ENCODE measurements at places on chromosomes 6 and 20.

- peak; percentile 25 for DNase-seq
Observed at GRCh38 chr6:89597988-89598387, 40.6 kb downstream of the LYRM2 start.

- no peak for DNase-seq
Observed at GRCh38 chr6:5726976-5727718, 279.6 kb downstream of the NRN1 start.

DNA sequence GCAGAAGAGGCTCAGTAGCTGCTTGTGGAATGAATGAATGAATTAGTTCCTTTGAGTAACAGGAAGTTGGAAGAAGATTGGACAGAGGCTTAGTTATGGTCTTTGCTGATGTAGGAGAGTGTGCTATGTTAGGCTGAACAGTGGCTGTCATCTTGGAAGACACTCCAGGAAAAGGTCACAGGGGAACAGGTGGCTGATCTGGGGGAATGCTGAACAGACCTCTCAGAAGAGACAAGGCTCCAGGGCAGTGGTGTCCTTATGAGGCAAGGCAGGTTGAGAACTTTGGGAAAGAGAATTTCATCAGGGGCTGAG, 62.3 kb downstream of the UTRN start:
- DNase-seq: no peak

GRCh38 chr6:125597411-125598253, 151.8 kb upstream of the HEY2 start:
- DNase-seq: no peak

- DNase-seq: no peak
Observed at GRCh38 chr6:35317483-35318195, 20.0 kb downstream of the DEF6 start.

DNA sequence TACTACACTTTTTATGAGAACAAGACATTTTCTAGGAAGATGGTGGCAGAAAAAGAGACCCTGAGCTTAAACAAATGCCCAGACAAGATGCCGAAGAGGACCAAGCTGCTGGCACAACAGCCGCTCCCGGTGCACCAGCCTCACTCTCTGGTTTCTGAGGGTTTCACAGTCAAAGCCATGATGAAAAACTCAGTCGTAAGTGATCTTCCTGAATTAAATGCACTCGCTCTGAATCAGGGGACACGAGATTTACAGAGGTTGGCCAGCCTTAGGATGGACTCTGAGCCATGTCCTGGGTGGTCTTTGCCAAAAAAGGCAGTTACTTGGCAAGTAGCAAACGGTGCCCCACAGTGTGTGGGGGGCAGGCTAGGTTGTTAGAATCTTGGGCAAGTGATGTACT, 423 bp downstream of the PACRG start:
- DNase-seq: no peak

DNA sequence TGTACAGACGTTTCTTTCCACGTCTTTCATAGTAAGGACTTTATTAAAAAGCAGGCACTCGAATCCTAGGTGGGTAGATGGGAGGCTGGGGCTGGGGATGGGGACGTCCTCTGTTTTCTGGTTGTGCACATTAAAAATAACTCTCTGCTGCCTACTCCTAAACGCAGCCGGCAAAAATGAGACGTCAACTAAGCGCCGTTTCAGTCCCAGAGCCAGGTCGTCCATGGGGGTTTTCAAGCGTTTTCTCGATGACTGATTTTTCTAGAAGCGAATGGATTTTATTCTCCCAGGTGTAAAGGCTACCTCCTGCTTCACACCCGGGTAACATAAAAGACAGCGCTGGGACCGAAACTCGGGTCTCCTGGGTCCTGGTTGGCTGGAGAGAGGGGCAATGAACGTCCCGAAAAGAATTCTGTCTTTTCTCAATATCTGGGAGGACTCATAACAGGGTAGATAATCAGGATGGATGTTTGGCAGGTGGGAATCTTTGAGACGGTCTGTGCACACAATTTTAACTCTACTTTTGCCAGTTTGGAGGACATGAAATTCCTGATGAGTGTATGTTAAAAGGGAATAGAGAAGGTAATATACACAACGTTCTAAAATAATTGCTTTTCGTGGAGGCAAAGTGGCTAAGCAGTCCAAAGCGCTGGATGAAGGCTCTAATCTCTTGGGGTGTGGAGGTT, 25.2 kb downstream of the GPX6 start:
- DNase-seq: no peak

- DNase-seq: no peak
Observed at GRCh38 chr6:133099573-133099972, 141.6 kb upstream of the EYA4 start.

DNA sequence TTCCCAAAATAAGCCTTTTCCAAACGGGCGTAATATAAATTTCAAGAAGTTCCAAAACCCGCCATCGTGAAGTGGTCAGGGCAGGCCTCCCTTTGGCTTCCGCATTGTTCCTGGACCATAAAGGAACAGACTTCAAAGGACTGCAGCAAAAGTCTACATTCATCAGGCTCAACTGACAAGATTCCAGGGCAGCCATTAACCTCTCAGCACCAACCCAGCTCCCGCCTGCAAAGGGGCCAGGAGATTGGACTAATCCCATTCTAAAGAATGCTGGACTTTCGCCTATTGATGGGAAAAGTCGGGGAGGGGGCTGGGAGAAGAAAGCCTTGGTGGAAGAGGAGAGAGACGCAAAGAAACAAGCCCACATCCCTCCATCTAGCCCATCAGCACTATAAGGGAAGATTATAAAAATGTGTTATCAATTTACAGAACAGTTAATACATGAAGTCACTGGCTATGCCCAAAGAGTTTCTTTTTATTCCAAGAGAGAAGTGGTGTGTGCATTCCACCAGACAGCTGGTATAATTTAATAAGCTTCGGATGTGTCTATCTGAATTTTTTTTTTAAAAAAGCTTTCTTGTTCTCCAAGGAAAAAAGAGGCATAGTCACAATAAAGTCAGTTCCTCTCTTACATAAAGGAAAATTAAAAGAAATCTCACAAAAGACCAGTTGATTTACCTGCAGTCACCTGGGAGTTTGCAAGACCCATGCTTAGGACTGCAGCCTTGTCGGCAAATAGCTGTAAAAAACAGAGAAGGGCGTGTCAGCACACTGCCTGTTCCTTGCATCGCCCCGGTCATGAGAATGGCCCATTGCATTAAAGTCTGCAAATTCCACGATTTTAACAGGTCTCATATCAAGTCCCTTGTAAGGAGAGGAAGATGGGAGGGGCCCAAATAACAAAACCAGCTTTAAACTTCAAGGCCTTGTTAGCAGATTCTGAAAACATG, 17.8 kb downstream of the JAG1 start:
- no peak for DNase-seq

DNA sequence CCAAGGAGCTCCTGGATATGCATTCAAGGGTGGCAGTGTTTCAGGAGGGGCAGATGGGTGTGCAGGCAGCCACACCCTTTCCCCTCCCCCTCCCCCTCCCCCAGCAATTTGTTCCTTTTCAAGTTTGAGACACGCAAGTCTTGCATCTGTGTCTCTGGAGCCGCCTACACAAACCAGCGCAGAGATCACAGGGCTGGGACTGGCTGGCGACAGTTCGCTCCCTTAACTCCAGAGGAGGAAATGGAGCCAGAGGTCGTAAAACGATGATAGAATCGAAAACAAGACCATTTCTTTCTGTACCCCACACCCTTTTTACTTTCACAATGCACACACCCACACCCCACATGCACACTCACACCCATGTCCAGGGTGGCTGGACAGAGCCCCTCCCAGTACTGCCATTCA, 163.1 kb downstream of the LY86 start:
- no peak for DNase-seq

- DNase-seq: no peak
Observed at GRCh38 chr6:156311291-156311690, 465.9 kb upstream of the ARID1B start.

DNA sequence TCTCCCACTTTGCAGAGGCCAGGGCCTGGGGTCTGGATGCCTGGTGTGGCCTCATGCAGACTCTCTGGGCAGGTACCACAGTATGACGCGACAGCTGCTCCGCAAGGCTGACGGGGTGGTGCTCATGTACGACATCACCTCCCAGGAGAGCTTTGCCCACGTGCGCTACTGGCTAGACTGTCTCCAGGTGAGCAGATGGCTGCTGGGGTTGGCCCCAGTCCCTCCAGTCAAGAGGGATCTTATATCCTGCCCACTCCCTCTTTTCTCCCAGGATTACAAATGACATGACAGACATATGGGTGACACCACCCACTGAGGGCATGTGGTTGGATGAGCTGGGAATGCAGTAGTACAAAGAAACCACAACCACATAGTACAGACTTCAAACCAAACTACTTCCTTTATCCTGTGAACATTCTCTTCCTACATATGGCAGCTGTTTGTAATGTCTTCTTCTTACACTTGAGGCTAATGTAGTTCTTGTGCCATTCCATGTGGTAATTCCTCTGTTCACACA, 29.9 kb downstream of the RAB44 start:
- no peak for DNase-seq

DNA sequence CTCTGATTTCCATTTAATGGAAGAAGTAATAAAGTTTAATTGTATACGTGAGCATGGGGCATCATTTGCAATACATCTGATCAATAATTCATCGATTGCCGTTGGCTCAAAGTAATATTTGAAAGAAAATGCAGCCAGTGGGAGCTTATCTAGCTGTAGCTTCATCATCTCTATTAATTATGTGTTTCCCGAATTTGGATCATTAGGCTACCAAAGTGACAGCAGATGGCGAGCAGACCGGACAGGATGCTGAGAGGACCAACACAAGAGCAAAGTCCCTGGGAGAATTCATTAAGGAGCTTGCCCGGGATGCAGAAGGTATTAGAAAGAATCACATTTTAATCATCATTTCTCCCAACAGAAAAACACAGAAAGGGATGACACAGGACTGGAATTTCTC, 327.1 kb downstream of the ARHGAP18 start:
- DNase-seq: no peak

DNA sequence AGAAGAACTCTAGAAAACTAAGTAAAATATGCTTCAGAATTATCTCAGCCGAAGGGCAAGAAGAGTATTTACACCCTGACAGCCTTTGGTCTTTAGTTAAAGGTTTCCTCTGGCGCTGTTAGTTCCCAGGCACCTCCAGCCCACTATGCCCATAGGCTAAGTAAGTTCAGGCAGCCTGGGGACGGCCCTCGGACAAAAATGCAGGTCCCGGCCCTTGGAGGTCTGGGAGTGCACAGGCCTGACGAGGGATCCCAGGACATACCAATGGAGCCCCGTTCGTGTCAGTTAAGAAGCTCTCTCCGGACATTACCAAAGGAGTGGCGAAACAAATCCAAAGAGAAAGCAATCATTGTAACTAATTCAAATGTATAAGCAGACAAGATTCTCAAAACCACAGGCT, 311.8 kb downstream of the CD83 start:
- DNase-seq: no peak

GRCh38 chr6:106844930-106845329, 129.6 kb downstream of the CD24 start:
- DNase-seq: no peak

DNA sequence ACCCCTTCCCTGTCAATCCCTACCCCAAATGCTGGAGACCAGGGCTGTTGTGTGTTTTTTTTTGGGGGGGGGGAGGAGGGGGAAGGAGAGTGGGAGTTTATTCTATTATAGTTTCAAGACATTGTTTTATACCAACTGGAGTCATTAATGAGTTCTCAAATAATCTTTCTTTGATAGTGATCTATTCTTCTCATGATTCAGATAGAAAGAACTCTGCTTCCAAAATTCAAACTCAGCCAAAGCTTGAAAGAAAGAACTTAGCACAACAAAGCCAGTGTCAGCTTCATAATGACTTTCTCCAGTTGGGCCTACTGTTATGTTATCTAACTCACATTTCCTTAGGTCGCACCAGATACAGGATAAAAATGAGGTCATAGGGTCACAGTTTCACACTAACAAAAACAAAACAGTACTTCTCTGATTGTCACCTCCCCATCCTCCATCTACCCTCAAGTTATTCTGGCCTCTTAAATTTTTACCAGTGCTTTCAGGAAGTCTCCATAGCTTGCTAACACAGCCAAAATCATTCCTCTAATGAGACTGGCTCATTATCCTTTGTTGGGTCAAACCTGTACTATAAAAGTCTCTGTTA, 19.0 kb upstream of the MAP3K7 start:
- DNase-seq: no peak

DNA sequence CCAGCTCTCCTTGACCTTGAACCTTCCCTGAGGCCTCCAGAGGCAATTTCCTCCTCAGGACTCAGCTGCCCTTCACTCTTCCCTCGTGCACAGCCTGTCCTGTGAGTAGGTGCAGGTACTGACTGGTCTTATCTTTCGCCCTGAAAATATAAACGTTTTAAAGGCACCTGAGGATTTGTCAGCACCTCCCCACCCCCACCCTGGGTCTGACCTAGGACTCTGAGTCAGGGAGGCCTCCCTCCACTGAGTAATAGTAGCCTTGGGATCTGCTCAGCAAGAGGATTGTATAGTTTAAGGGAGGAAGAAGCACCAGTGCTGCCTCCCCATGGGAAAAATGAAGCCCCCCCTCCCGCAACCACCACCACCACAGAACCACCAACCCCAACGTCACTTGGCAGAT, 54.6 kb downstream of the PPARD start:
- DNase-seq: no peak

GRCh38 chr20:56781108-56781739, 152.1 kb downstream of the TFAP2C start:
- DNase-seq: no peak

DNA sequence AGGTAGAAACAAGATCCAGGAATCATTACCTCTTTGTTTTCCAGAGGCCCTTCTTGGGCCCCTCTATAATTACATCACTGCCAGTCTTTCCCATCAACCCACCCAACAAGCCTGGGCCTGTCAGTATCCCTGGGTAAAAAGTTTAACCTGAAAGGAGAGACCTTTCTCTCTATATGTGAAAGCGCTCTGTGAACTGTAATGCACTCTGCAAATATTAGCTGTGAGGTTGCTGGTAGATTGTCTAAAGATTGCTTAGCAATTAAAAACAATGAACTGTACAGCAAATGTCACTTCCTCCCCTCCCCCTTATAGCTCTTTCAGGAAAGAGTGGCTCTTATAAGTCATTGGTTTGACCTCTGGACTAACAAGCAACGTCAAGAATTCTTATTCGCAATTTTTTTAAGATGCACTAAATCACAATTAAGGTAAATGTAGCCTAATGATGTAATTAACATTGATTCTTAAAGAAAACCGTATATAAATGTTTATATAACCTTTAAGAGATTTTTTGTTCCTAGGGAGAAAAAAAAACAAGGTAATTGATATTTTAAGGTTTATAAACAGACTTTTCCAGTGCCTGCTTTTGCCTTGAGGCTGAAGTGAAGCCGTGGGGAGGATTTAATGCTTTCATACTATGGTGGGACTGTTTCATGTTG, 18.4 kb downstream of the ECT2L start:
- no peak for DNase-seq

- no peak for DNase-seq
Observed at GRCh38 chr6:137351890-137352289, 132.7 kb upstream of the IFNGR1 start.

DNA sequence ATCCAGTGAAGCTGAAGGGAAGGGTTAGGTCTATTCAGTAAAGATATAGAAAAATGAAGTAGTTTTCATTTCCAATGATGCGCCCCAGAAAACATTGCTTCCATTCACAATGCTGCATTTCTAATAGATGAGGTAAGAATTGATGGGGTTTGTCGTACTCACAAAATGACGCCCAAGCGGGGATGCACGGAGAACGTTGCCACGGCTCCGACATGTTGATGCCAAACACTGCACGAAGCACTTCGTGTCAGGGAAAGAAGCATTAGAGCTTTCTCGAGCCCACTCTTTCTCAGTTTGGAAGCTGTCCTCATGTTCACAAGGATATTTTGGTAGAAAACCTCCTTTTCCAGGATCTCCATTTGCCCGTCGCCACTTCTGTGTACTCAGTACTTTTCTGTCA, 21.6 kb upstream of the MAFB start:
- DNase-seq: no peak
